ENCODE measurements at places on chromosomes 5 and 9.

- peak; percentile 4 for DNase-seq
Observed at GRCh38 chr5:170109059-170110031, 3.6 kb downstream of the FOXI1 start.

DNA sequence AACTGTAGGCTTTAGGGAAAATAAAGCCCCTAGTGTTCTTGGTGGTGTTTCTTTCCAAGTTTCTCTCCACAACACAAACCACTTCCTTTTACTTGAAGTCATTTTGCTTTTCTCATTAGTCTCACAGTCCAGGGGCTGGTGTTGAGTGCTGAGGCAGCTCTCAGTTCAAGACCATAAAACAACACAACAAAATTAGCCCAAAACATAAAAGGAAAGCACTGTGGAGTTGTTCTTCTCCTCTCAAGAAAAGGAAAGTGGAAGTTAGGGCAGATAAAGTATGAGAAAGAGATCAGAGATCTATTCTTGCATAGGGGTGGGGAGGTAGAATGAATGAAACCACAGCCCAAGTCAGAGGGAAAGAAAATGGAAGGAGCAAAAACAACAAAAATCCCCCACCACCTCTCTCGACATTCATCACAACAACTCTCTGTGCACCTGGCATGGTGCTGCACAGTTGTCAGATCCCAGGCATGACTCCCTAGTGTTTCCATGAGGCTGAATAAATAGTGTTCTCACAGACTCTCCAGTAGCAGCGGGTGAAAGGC lies 569.9 kb downstream of the RAB3C start:
- DNase-seq, result no peak

GRCh38 chr9:97630591-97630990 lies 2.6 kb downstream of the TSTD2 start:
- no peak for DNase-seq

DNA sequence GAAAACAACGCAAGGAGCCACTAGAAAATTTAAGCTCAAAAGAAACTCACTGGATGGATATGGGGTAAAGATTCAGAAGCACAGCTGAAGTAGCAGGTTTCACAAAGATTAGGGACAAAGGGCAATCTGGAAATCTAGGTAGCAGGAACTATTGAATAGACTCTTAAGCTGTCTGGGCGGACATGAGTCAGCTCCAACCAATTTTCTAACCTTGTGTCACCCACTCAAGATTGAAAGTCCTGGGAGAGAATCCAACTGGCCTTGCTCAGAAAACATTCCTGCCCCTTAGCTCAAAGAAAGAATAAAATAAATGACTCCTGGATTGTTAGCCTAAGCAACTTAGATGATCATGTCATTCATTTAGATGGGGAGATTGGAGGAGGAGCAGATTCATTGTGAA lies 69.2 kb downstream of the STK32A start:
- DNase-seq, result no peak

DNA sequence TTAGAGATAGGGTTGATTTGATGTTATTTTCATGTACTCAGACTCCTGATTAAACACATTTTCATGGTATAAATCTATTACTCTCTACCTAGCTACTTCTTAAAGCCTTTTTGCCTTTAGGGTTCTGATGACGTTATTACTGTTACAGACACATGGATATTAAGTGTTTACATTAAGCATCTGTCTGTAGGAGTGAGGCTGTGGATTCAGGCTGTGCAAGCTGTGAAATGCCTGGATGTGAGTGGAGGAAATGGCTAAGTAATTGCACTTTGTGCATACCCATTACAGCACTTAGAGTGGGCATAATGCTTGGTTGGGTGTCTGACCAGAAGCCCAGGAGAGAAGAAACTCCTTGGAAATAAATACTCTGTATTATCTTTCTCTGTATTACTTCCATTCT lies 186.8 kb downstream of the SNX18 start:
- DNase-seq, result no peak
